Stimulated activated CD4-positive, alpha-beta T cell treated with anti-CD3 and anti-CD28 coated beads, Interleukin-1b, Interleukin-23, amount 100 ng/mL, for 4 hours (primary cell): ENCODE measurements at places on chromosomes 3 and 15.

GRCh38 chr3:149245738-149246451 is 24.3 kb upstream of the CP start:
- DNase-seq: no peak

DNA sequence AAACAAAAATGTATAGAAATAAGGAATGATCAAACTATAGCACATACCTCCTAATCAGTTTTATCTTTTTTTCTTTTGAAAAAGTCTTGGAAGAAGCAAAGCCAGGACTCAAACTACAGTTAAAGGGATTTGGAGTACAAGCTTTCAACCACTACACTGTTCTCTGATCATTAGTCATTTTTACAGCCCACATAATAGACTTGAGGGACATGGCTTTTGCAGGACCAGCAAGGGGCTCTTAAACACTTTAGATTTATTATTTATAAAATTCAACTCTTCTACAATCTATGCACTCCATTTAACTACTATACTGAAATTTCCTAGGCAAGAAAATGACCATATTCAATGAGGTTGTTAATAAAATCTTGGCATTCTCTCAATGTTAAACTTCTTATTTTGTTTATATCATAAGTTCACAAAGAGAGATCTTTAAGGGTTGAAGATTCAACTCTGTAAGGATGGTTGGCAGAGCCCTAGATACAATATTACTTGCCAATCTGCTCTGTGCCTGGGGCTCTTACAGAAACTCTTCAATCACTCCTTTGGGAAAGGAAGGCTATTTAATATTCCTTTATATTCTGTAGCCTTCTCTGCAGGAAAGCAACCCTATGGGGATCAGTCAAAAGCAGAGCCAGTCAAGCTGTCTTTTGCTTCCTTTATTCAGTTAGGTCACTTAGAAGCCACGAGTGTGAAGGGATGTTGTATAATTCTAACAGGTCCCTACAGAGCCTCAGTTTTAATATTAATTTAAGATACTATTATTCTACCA is 557.7 kb upstream of the SGO1 start:
- DNase-seq: no peak

GRCh38 chr3:46845397-46845859 is 17.8 kb downstream of the MYL3 start:
- no peak for DNase-seq

- DNase-seq: no peak
Observed at GRCh38 chr3:12394569-12395271, 89.6 kb upstream of the TSEN2 start.

DNA sequence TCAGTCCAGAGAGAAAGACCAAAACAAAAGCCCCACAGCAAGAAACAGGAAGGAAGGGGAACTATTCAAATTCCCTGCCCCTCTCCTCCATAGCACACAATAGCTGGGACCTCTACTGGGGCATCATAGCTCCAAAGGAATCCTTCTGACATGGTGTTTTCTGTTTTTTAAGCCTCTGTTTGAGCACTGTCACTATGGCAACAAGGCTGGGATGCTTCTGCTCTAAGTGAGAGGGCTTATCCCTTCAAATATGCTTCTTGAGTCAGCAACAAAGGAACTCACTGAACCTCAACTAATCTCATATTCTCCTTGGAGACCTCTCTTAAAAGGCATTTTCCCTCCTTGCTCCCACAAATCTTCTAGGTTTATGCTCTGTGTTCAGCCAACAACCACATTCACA is 40.5 kb downstream of the MYLK start:
- DNase-seq: no peak

GRCh38 chr3:162015856-162016255 is 519.2 kb downstream of the OTOL1 start:
- DNase-seq: no peak

GRCh38 chr15:53586799-53587198 is 172.7 kb downstream of the WDR72 start:
- no peak for DNase-seq

DNA sequence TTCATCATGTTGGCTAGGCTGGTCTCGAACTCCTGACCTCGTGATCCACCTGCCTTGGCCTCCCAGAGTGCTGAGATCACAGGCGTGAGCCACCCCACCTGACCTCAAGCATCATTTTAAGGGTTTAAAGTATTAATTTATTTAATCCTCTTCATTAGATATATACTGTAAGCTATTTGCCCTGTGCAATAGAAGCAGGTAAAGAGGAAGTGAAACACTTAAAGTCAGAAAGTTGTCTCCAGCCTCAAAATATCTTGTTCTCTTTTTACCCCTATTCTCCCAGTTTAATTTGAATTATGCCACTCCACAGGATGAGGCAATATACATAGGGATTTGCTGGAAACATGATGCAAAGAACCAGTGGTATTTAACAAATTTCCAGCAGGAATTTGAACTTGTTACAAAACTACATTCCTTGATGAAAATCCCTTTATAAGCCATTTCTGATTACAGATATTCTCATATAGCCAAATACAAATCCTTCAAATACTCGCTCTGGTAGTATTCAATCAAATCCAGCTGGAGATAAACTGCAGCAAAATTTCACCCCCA is 2.0 kb downstream of the NDUFB5 start:
- no peak for DNase-seq

DNA sequence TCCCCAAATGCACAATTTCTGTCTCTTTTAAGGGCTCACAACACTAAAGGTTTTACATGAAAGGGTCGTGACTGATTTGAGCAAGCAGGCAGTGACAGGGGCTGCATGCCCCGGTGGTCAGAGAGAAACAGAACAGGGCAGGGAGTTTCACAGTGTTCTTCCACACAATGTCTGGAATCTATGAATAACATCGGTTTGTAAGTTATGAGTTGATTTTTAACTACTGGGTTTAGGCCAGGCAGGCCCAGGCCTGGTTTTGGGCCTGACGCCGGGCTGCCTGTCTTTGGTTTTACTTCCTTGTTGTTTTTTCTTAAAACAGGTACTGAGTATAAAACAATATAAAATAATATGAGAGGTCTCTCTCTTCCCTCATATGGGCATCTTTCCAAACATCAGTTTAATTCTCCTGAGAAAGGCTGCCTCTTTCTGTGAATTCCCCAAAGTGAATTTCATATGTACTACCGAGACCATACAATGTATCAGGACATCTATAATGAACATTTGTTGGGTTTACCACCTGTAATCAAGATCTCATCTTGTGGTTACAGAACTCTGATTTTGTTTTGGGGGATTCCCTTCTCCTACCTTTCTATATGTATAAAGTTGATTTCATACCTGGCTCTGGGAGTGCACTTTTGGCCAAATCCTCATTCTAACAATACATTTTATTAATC is 74.4 kb downstream of the CD200 start:
- no peak for DNase-seq

DNA sequence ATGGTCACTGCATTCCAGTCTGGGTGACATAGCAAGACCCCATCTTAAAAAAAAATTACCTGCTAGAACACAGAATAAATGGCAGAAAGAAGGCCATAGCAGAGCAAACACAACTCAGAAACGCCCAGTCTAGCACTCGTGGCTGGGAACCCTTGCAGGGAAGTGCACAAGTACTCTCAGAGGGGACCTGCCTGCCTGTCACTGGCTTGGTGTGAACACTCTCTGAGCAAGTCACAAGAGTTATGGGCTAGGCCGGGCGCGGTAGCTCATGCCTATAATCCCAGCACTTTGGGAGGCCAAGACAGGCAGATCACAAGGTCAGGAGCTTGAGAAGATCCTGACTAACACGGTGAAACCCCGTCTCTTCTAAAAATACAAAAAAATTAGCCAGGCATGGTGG is 17.2 kb downstream of the SFMBT1 start:
- DNase-seq: no peak

GRCh38 chr3:16286161-16286560 is 21.1 kb downstream of the OXNAD1 start:
- no peak for DNase-seq

DNA sequence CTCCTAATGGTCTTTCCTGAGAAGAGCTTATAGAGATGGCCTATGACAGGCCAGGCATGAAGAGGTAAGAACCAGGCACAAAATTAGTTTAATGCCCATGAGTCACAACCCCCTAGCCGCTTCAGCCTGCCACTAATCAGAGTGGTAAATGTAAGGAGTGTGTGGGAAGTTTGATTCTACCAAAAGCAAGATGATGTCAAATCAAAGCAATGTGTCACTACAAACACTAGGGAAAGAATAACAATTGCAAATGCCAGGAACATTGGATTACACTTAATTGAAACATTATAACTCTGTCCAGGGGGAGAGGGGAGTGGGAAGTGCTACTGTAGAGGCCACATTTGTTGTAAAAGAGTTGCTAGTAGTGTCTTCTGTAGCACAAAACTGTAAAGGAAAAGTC is 596.6 kb upstream of the AGTR1 start:
- DNase-seq: no peak

DNA sequence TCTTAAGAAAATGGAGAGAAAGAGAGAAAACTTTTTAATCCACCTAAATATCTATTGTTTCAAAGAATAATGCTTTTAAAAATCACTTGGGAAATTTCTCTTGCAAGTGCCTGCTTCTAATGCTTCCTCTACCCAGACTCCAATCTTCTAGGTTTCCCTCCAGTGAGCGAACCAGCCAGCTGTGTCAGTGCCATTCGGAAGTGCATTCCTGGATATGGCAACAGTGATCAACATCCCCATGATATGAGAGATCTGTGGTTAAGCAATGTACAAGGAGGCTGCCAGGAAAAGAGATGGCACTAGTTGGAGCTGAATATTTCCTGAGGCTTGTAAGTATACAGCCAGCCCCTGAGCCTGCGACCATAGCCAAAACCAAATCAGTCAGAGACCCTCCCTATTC is 53.3 kb upstream of the KCNMB2 start:
- DNase-seq: no peak

GRCh38 chr3:135895734-135896121 is 69.8 kb upstream of the PPP2R3A start:
- no peak for DNase-seq
